ENCODE measurements at places on chromosomes 6 and 20. TPM values are rescaled to one million over a fixed set of nuclear protein-coding genes. Genes with fewer than 3 reads are reported as not detected.

The STX11 gene
- polyA plus RNA-seq: 2.6 TPM

The TNFRSF6B gene
- polyA plus RNA-seq: 26.2 TPM

The CRISP2 gene
- polyA plus RNA-seq: not detected

The OR2J2 gene
- polyA plus RNA-seq: not detected

The PBOV1 gene
- polyA plus RNA-seq: not detected

The CCM2L gene
- polyA plus RNA-seq: 1.9 TPM

The SCUBE3 gene
- polyA plus RNA-seq: 0.15 TPM

The BANF2 gene
- polyA plus RNA-seq: not detected

The KIF13A gene
- 11.1 TPM for polyA plus RNA-seq

The RNF182 gene
- polyA plus RNA-seq: not detected

The CRIP3 gene
- polyA plus RNA-seq: 1.6 TPM
